ENCODE measurements at places on chromosomes 5 and 9. TPM values are rescaled to one million over a fixed set of nuclear protein-coding genes. Genes with fewer than 3 reads are reported as not detected.

- H3K27me3 ChIP-seq = no peaks in the 10 kb centered on the region
- peaks cover 11% of the 10 kb centered on the region for H3K4me1 ChIP-seq
- no peak overlapping the region for H3K27ac ChIP-seq
- no peak overlapping the region for H3K4me3 ChIP-seq
- H3K36me3 ChIP-seq = peaks cover 49% of the 10 kb centered on the region
Measured at GRCh38 chr9:99058964-99059921, 45.7 kb upstream of the TGFBR1 start.

GRCh38 chr5:164433106-164433870, 927.9 kb downstream of the MAT2B start:
- no peak overlapping the region for H3K4me3 ChIP-seq
- peaks cover 6% of the 10 kb centered on the region for H3K4me1 ChIP-seq
- no peaks in the 10 kb centered on the region for H3K27me3 ChIP-seq

DNA sequence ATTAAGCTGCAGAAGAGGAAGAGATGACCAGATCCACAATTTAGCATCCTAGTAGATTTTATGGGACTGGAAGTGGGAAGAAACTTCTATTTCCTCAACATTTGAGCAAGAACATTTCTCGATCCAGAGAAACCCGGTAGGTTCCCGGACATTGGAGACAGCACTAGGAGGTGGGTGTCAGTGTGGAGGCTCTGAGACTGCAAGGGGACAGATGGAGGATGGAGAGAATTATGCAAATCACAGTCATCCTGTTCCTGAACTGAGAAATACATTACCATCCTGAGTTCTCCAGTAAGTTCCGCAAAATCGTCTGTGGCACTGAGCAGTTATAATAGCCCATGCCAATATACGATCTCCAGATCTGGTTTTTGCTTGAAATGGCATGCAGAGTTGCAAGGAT, 25.6 kb downstream of the GLDC start:
- no peak overlapping the region for H3K27ac ChIP-seq
- DNase-seq = no peak
- H3K4me3 ChIP-seq = no peak overlapping the region

GRCh38 chr5:144191998-144192397, 21.3 kb downstream of the KCTD16 start:
- H3K4me1 ChIP-seq = peaks cover 12% of the 10 kb centered on the region
- no peaks in the 10 kb centered on the region for H3K27me3 ChIP-seq
- H3K4me3 ChIP-seq = peak overlapping the region; percentile 41
- peak; percentile 87 for DNase-seq

GRCh38 chr5:135294793-135295192, 104.2 kb downstream of the MACROH2A1 start:
- H3K36me3 ChIP-seq = no peaks in the 10 kb centered on the region
- H3K27me3 ChIP-seq = no peaks in the 10 kb centered on the region
- no peak for DNase-seq
- no peak overlapping the region for H3K4me3 ChIP-seq

DNA sequence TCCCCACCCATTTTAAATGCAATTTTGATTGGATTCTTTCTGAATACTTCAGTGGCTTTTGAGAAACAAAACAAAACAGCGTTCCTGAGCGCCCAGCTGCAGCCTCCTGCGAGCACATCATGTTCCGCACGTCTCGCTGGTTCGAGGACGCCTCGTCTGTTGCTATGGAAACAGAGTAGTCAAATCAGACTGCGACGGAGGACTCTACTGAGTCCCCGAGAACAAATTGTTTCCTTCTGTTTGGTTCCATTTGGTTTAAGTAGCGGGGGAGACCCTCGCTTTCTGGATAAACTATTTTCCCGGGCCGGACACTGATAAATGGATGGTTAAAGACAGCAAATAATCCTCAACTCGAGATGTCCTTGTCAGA, 69.0 kb downstream of the SLC28A3 start:
- H3K4me1 ChIP-seq = peaks cover 4% of the 10 kb centered on the region
- H3K4me3 ChIP-seq = peak overlapping the region; percentile 24
- H3K36me3 ChIP-seq = no peaks in the 10 kb centered on the region
- DNase-seq = peak; percentile 69
- no peaks in the 10 kb centered on the region for H3K27me3 ChIP-seq

DNA sequence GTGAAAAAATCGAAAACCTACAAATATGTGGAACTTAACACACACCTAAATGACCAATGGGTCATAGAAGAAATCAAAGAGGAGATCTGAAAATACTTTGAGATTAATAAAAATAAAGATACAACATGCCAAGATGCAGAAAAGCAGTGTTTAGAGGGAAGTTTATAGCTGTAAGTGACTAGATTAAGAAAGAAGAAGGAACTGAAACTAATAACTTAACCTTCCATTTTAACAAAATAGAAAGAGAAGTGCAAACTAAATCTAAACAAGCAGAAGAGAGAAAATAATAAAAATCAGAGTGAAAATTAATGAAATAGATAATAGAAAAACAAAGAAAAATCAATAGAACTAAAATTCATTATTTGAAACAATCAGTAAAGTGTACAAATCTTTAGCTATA, 103.0 kb upstream of the MAMDC2 start:
- H3K36me3 ChIP-seq = no peaks in the 10 kb centered on the region
- no peaks in the 10 kb centered on the region for H3K27me3 ChIP-seq
- H3K4me1 ChIP-seq = peaks cover 1% of the 10 kb centered on the region

UAP1L1 gene
- total RNA-seq = 2.3 TPM

CTSV gene
- total RNA-seq = 0.54 TPM

Measured in IMR-90 (cell line).